ENCODE measurements at places on chromosomes 5 and 9. TPM values are rescaled to one million over a fixed set of nuclear protein-coding genes. Genes with fewer than 3 reads are reported as not detected.

DNA sequence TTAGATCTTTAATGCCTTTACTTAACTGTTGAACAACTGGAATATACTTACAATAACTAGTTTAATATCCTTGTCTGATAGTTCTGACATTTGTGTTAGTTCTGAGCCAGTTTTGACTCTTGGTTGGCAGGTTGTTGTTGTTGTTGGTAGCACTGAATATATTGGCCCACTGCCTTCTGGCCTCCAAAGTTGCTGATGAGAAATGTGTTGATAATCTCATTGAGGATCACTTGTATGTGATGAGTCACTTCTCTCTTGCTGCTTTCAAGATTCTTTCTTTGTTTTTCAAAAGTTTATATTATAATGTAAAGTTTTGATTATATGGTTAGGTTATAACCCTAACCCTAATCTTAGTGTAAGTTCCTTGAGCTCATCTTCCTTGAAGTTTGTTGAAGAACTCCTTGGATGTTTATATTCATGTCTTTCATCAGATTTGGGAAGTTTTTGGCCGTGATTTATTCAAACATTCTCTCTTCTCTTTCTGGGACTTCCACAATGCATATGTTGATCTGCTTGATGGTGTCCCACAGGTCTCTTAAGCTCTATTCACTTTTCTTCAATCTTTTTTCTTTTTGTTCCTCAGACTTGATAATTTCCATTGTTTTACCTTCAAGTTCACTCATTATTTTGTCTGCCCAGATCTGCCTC lies 149.7 kb downstream of the FGF18 start:
- no peak for DNase-seq

- DNase-seq, result no peak
These were observed 462.9 kb downstream of the SEMA5A start for GRCh38 chr5:9082996-9083395.

Gene KIF20A
- 18.5 TPM for polyA plus RNA-seq

GRCh38 chr5:103718108-103718507 lies 155.5 kb upstream of the NUDT12 start:
- no peak for DNase-seq

- peak; percentile 19 for DNase-seq
These were observed at the start of gene PKD2L2 for GRCh38 chr5:137888863-137889759. Gene PKD2L2, plus strand, starts transcription at chr5:137889457. Its CDS starts 35 bp downstream, at chr5:137889492.

DNA sequence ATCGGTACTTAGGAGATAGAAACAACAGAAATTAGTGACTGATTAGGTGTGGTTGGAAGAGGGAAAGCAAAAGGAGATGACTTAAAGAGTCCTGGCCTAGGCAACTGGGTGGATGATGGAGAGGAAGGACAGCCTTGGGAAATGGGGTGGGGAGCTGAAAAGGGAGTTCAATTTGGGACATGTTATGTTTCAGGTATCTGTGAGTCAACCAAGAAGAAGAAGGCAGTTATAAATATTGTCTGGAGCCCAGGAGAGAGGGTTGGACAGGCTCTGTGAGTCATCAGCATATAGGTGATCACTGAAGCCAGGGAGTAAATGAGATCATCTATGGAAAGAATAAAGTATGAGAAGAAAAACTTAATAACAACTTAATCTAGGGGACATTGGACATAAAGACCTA lies 357.7 kb downstream of the NPR3 start:
- DNase-seq, result peak; percentile 64

Data from keratinocyte (primary cell).